ENCODE measurements at places on chromosomes 11 and 22.

- no peak for DNase-seq
Observed at GRCh38 chr22:27772081-27772983, 29.2 kb downstream of the MN1 start.

GRCh38 chr22:18048441-18048898, 24.1 kb upstream of the MICAL3 start:
- DNase-seq = no peak

DNA sequence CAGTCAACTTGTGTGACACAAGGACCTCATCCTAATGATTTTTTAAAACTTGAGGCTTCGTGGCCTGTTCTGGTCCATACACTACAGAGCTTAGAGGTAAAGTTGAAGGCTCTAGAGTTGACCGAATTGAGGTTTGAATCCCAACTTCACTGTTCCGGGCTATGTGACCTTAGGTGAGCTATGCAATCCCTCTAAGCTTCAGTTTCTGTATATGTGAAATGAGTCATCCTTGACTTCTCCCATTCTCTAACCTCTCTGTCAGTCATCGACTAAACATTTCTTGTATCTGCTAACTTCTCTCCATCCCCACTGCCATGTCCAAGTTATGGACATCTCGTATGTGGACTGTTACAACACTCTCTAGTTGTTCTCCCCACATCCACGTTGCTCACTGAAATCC, 178.2 kb upstream of the TMEM45B start:
- no peak for DNase-seq

DNA sequence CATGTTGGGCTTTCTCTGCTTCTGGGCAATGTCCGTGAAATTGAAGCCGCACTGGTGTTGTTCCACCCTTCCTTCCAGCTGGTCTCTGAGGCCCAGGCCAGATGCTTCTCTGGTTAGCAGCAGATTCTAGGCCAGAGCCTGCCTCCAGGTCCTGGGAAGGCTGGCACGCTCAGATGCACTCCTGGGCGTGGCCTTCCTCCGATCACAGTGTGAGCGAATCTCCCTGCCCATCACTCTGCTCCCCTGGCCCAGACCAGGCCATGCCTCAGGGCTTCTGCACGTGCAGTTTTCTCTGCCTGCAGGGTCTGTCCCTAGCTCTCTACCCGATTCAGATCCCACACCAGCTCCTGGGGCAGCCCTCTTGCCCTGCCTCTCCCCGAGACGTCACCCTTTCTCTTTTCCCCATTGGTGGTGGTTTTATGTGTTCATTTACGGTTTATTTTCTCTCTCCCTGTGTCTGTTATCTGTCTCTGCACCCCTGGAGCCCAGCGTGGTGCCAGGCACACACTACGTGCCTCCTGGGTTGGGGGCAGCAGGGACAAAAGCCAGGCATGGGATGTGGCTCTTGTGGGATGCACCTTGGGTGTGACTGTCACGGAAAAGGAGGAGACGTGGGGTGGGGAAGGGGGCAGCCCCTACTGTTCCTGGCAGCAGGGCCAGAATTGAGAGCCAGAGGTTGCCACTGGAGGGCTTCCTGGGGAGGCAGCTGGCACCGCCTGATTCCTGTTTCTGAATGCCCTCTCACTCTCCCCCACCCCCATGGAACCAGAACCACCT, 66.0 kb downstream of the KCNQ1 start:
- no peak for DNase-seq

DNA sequence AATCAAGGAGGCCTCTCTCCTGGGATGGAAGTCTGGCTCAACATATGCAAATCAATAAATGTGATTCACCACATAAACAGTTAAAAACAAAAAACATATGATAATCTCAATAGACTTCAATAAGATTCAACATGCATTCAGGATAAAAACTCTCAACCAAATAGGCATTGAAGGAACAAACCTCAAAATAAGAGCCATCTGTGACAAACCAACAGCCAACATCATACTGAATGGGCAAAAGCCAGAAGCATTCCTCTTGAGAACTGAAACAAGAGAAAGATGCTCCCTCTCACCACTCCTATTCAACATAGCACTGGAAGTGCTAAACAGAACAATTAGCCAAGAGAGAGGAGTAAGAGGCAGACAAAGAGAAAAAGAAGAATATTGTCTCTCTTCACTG, 54.0 kb upstream of the SEZ6L start:
- no peak for DNase-seq

- no peak for DNase-seq
Observed at GRCh38 chr22:42610186-42610585, 4.5 kb downstream of the POLDIP3 start.

GRCh38 chr22:31585161-31585859, 76.7 kb downstream of the PISD start:
- DNase-seq = no peak

DNA sequence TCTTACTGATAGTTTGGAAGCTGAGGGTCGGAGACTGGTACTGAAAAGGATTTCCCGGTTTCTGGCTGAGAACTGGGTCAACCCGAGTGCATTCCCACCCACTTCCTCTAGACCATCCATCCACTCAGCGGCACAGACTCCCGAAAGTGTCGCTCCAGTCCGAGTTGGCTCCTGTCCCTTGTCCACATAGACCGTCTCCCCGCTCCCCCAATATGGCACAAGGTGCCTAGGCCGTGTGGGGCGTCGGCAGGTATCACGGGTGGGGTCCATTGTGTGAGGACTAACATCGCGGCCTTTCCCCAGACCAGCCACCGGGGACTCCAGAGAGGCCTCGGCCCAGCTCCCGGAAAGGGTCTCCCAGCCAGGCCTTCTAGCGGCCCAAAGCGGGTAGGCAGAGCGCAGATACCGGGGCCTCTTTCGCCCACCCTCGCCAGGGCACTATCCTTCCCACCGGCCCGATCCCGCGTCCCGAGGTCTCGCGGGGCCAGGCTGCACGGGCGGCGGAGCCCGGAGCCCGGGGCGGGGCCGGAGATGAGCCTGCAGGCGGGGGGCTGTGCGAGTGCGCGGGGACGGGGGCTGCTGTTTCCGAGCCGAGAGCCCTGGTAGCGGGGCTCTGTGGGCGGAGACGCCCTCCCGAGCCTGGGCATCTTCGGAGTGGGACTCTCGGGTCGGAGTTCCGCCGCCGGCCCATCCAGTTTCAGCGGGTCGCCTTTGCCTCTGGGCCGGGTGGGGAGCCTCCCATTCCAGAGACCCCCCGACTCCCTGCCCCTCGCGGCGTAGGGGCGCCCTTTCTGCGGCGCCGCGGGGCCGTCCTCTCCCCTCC, 21.1 kb downstream of the SERPINH1 start:
- DNase-seq = no peak

GRCh38 chr11:96342014-96342960, 708 bp downstream of the MAML2 start:
- no peak for DNase-seq

- DNase-seq = no peak
Observed at GRCh38 chr11:130223291-130223971, 63.8 kb downstream of the ST14 start.

- DNase-seq = no peak
Observed at GRCh38 chr11:125449565-125449964, 46.5 kb downstream of the FEZ1 start.

DNA sequence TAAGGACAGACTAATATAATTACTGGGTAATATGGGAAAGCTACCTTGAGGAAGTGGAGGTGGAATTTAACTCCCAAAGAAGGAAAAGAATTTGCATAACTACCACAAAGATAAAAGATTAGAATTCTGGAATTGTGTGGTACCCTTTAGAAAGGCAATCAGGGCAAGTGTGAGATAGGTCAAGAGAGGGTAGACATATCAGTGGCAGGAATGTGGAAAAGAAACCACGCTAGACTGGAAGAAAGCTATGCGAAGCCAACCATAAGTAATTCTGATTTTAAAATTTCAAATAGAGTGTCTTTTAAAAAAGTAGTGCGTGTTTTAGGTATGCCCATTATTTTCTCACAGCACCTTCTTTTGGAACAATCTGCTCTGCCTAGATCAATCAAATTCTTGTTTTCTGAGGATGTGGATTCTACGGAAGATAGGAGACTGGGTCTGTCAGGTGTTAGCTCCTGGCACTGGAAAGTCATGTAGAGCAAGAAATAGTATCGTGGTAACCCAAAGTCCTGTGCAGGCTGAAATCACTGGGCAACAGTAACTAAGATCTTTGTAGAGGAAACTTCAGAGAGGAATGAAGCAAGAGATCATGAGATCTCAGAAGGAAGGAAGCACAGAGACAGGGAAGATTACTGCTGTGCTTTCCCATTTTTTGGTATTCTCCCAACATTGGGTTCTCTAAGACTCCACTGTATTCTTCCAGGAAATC, 111.3 kb upstream of the MTMR2 start:
- no peak for DNase-seq

DNA sequence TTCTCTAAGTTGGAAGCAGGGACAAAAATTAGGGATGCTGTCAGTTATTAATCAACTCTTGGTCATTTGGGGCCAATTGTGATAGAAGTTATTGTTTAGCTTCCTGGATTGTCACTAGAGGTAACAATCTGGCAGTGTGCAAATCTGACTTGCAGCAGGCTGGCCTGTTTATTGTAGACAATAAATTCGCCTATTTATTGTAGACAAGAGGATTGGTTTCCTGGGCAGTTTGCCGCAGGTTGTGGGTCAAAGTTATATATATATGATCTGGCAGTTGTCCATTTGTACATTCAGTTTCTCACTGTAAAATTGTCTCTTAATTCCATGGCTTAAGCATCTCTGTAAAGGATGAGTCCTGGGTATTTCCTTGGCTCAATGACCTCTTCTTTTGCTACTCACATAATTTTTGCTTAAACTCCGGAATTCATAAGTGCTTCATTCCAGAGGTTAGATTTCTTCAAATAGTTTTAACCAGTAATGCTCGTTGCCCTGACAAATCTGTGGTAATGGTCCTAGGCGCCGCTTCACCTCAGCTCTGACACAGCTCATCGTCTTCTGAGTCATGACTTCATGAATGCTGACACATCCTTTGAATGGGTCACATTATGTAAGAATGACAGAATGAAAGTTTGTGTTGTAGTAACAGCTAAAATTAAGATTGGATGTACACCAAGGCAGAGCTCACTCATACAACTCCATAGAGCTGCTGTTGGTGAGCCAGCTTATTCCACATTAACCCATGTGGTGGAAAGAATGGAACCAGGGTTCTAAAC, 7.8 kb upstream of the MMP3 start:
- peak; percentile 50 for DNase-seq

- DNase-seq = no peak
Observed at GRCh38 chr11:64234647-64235379, 429 bp downstream of the VEGFB start.

- DNase-seq = no peak
Observed at GRCh38 chr11:2777386-2777785, 77.6 kb upstream of the KCNQ1OT1 start.

GRCh38 chr11:133347988-133348387, 184.3 kb downstream of the OPCML start:
- no peak for DNase-seq

GRCh38 chr11:29243616-29244015, 773.2 kb downstream of the KCNA4 start:
- no peak for DNase-seq

DNA sequence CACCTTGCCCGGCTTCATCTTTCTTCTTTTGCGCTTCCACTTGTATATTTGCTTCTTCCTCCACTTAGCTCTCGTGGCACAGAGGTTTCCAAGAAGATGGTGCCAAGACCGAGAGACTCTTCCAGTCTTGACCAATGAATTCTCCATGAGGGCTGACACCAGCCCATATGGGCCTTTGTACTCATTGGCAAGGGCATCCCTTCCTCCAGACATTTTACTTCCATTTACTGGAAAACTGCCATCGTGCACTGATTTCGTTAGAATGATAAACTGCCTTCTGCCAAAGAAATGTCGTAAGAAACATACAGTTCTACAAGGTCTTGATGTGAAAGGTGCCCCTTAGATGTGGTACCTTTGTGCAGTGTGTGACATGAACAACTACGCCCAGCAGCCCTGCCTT, 4.7 kb upstream of the MIEF1 start:
- DNase-seq = no peak

DNA sequence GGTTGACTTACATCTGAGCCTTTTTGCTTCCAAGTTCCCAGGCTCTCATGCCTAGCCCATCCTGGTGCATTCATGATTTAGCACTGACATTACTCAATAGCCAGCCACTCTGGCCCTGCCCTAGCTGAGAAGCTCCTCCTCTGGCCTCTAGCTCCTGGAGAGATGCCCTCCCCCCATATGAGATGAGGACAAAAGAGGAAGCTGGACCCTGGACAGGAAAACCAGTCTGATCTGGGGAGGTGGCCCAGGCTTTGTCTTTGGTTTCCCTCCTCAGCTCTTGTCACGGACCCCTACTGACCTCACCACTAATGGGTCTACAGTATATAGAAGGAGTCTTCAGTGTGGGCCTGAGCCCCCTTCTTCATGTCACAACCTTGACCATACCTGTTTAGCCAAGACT, 3.0 kb downstream of the RHOG start:
- DNase-seq = no peak

GRCh38 chr11:34427186-34427805, 11.4 kb upstream of the CAT start:
- DNase-seq = peak; percentile 88

GRCh38 chr11:35135222-35135621, 3.7 kb upstream of the CD44 start:
- DNase-seq = no peak

DNA sequence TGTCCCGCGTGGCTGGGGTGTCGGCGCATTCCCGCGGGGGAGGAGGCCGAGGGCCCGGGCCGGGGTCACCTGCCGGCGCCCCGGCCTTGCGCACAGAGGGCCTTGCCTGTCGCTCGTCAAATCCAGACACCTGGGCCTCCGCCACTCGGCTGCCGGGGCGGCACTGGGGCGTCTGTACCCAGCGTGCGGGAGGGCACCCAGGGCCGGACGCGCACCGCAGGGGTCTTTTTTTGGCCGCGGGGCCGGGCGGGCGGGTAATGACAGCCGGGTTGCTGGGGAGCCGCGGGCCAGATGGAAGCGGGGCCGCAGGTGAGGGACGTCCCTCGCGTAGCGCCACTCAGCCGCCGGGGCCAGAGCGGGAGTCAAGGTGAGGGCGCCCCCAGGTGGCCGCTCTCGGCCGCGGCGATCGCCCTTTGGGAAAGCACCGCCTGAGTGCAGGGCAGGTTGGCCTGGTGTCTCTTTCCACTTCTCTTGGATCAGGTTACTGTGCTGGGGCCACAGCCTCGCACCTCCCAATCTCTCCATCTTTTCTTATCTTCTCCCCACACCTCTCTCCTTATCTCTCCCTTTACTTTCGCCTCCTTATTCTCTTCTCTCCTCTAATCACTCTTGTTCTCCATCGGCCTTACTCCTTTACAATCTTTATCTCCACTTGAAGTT, 3.5 kb downstream of the PHLDB1 start:
- DNase-seq = no peak

- DNase-seq = no peak
Observed at GRCh38 chr22:20948450-20948849, 18.6 kb upstream of the AIFM3 start.

GRCh38 chr22:30297991-30298701, 8.8 kb upstream of the CASTOR1 start:
- DNase-seq = no peak

GRCh38 chr11:61769169-61769920, 16.9 kb downstream of the MYRF start:
- no peak for DNase-seq

GRCh38 chr11:92527467-92527866, 302.8 kb downstream of the FAT3 start:
- no peak for DNase-seq
